ENCODE measurements at places on chromosomes 2 and 18.
A peak's percentile ranks its signal among the peaks of the same experiment; 100 is the strongest.

DNA sequence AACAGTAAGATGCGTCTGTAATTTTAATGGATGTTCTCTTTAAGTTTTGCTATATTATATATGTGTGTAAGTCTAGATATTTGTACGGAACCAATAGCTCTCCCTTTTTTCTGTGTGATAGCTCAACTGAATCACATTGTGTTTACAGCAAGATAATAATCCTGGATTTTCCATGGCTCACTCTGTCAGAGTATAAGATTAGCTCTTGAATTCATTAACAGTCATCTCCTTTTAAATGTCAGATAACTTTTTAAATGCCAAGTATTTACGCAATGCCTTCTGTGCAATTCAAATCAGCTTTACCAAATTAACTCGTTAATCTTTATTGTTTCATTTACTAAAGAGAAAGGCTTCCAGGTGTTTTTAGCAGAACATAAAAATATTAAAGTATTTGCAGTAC is 76.9 kb downstream of the KIAA2012 start:
- DNase-seq, result no peak

GRCh38 chr2:150681120-150681804 is 193.8 kb upstream of the RND3 start:
- peak; percentile 66 for DNase-seq

DNA sequence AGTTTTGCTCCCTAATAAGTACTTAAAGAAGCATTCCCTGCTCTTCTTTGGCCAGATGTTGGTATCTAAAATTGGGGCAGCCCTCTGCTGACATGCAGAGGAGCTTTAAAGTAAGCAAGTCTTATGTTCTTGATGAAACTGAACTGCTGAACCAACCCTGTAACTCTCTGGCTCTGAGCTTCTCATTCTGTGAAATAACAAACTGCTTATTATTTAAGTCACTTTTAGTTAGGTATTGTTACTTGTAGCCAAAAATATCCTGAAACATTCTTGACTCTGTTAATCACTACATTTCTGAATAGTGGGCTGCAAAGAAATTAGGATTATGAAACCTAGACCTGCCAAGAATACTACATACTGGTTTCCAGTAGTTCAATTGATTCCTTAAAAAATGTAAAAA is 15.5 kb downstream of the PPP3R1 start:
- DNase-seq, result no peak

DNA sequence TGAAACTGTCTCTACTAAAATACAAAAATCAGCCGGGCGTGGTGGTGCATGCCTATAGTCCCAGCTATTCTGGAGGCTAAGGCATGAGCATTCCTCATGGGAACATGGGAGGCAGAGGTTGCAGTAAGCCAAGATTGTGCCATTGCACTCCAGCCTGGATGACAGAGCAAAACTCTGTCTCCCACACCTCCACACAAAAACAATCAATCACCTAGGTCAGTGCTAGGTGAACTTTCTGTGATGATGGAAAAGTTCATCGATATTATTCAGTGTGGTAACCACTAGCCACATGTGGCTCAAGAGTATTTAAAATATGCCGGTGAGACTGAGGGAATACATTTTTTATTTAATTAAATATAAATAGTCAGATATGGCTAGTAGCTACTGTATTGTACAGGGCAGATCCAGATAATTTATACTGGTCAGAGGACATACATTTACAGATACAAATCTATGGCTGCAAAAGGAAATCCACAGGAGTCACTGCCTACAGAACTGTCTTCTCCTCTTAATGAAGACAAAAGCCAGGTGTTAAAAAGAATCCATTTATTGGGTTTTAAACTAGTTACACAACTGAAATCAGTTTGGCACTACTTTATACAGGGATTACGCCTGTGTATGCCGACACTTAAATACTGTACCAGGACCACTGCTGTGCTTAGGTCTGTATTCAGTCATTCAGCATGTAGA is 3.9 kb upstream of the GPR75 start:
- no peak for DNase-seq

DNA sequence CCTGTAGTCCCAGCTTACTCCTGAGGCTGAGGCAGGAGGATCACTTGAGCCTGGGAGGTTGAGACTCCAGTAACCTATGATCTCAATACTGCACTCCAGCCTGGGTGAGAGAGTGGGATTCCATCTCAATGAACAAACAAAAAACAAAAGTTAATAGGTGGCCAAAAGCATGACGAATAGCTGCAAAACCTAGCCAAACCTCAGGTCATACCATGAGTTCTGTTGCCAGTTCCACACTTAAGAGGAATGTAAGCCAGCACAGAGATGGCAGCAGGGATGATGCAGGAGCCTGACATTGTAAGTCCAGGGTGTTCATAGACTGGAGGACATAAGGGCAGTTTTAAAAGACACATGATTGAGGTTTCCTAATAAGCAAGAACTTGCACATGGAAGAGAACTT is 55.3 kb upstream of the RMDN2 start:
- no peak for DNase-seq

- no peak for DNase-seq
These were observed 97.4 kb upstream of the UPP2 start for GRCh38 chr2:158004126-158004764.

GRCh38 chr2:168190590-168191336 is 56.6 kb downstream of the STK39 start:
- no peak for DNase-seq

DNA sequence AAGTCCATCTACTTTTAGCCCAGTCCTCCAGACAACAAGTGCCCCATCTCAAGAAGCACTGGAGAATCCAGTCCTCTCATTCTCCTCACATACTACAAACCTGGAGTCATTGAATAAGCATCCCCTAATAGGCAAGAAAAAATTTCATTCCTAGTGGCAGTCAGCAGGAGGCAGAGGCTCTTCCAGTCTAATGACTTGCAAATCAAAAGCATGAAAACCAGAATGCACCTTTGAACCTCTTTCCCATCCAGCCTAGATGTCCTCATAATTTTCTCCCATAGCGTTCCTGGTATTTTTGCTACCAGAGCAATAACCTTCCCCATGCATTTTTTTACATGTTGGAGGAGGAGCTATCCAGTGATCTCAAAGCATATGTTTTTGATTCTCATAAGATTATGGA is 252.6 kb downstream of the TTC32 start:
- DNase-seq, result peak; percentile 75

All from fibroblast of skin of left quadriceps (primary cell).